Renal cortex interstitium (tissue), 15 donors: ENCODE measurements at places on chromosomes 5 and 9.

DNA sequence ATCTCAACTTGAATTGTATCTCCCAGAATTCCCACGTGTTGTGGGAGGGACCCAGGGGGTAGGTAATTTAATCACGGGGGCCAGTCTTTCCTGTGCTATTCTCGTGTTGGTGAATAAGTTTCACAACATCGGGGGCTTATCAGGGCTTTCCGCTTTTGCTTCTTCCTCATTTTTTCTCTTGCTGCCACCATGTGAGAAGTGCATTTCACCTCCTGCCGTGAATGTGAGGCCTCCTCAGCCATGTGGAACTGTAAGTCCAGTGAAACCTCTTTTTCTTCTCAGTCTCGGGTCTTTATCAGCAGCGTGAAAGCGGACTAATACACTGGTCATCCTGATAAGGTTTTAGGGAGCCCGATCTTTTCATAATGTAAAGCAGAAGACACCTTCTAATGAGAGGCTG is 687.0 kb upstream of the FTMT start:
- DNase-seq: no peak

DNA sequence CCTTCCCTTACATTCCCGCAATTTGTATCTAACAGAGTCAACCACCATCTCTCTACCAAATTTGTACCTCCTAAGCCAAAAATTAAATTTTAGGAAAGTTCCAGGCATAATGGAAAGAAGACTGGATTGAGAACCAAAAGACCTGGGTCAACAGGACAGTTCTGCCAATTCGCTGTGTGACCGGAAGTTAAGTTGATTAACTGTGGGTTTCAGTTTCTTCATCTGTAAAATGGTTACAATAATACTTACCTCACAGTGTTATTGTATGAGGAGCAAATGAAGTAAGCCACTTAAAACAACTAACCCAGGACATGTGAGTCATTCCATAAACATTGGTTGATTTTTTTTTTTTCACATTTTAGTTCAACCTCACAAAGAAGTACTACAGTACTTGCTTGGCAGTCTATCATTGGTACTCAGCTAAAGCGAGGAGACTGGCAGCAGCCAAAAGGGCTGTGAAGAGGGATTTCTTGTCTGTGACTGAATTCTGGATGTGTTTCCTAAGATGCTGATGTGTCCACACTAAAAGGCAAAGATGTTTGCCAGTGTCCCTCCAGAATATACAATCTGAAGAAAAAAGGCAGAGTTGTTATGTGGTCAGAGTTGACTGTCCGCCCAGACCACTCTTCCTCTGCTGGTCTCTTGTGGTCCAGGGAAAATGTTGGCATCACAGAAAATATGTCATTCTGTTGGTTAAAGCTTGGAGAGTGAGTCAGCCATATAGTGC is 198.6 kb downstream of the TLE1 start:
- DNase-seq: no peak

- no peak for DNase-seq
These were observed 156.4 kb upstream of the ELL2 start for GRCh38 chr5:96117771-96118651.

- DNase-seq: no peak
These were observed 8.8 kb downstream of the TENT2 start for GRCh38 chr5:79621056-79621455.

DNA sequence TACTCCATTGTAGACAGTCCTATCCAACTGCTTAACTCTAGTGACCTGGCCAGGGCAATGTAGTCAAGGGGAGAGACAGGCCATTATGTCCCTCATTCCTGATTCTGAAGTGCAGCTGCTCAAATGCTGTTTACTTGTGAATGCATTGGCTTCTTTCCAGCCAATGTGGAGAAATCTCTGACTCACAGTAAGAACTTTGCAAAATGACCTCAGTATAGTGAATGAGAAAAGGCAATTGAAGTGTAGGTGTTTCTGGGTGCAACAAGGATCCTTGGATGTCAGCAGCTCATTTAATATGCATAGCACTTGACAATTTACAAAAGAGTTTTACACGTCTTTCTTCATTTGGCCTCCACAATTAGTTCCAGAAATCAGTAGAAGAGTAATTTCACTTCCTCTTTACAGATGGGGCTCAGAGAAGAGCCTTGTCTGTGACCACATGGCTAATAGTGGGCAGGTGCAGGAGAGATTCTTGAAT is 367.2 kb downstream of the OSTF1 start:
- DNase-seq: no peak

DNA sequence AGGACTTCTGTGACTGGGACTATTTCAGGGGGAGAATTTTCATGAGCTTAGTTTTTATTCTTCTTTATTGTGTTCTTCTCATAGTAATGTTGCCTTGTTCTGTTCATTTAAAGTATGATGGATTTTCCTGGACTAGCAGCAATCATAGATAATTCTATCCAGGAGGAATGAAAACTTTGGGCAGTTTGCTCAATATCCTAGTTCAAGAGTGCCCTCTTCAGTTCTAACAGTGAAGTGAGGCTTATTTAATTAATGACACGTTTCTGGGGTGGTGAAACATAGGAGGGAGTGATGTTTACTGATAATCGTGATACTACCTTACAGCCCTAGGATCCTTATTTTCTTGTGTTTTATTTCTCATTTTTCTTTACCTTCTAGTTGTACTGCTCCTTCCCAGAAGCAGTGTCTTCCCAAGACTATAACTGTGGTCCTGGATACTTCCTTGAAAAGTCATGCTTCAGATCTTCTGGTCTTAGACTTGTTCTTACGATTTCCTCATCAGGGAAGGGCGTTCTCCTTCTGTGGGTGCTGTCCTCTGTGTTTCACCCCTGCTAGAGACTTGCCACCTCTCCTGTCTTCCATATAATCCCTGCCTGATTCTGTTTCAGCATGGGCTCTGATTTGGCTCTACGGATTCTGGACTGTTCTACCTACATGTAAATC is 57.4 kb downstream of the CFAP95 start:
- no peak for DNase-seq

DNA sequence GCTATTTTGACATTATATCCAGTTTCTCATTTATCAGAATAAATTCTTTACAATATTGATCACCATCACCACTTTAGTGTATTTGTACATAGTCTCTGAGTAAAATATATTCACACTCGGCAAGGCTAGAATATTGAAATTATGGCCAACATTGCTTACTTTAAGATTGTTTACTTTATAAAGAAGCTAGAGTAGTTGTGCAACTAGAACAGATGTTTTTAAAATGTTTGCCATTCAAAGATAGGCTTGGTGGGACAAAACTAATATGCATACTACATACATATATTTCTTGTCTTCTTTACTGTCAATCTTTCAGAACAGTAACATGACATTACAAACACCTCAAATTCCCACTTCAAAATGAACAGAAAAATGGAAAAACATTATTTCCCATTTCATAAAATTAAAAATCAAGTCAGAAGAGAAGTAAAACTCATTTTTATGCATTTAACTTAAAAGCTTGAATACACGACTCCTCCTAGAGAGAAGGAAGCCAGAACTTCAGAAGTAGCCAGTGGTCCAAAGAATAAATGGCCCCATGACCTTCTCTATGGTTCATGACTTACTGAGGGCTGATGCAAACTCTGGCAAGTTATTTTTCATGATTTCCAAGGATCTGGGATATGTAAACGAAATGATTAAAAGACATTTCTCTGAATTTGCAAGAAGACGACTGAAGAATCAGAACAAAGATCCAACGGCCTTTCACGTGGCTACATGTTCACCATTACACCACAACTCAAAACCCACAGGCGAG is 14.1 kb downstream of the MTX3 start:
- no peak for DNase-seq

- no peak for DNase-seq
These were observed 2.3 kb upstream of the CYFIP2 start for GRCh38 chr5:157263496-157264090.

DNA sequence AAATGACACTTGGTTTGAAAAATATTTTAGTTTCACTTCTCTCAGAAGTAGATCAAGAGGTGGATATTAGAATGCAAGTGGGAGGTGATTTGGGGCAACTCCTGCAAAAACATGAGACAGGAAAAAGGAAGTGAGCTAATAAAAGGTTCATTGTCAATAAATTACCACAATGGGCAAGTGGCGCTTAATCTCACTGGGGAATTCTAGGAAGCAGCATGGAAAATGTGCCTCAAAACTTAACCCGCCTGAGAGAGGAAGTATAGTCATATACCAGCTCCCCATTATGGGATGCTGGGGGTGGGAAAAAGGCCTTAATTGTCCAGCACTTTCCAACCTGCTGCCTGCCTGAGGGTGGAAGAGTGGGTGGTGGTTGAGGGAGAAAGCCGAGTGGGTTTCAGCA is 204.1 kb downstream of the ELAVL2 start:
- no peak for DNase-seq

GRCh38 chr5:43804041-43804440 is 201.1 kb downstream of the NNT start:
- no peak for DNase-seq
